NCI-H446 treated with DMSO at 0.1 percent for 48 hours (cell line): ENCODE measurements at places on chromosomes 7 and 10.
A peak's percentile ranks its signal among the peaks of the same experiment; 100 is the strongest.

- no peak for DNase-seq
These were observed 378 bp downstream of the PIK3AP1 start for GRCh38 chr10:96719850-96720421.

DNA sequence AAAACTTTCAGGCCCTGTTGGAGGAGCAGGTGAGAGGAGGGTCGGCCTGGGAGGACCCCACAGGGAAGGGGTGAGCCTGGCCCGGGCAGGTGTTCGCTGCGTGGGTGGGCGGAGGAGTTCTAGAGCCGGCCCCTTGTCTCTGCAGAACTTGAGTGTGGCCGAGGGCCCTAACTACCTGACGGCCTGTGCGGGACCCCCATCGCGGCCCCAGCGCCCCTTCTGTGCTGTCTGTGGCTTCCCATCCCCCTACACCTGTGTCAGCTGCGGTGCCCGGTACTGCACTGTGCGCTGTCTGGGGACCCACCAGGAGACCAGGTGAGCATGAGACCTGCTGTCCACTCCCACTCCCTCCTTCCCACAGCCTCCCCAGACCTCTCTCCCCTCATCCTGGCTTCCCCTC, 5.6 kb downstream of the ZNHIT1 start:
- no peak for DNase-seq

- no peak for DNase-seq
These were observed 2.3 kb downstream of the HDAC9 start for GRCh38 chr7:18497800-18498199.

- DNase-seq, result peak; percentile 7
These were observed 292.4 kb downstream of the USP6NL start for GRCh38 chr10:11318826-11319598.

- DNase-seq, result no peak
These were observed 15.4 kb downstream of the BBIP1 start for GRCh38 chr10:110903280-110904278.

GRCh38 chr7:101169838-101170551, 4.6 kb upstream of the VGF start:
- no peak for DNase-seq

- no peak for DNase-seq
These were observed 574.2 kb downstream of the CCSER2 start for GRCh38 chr10:84902553-84902952.

GRCh38 chr10:84551437-84552120, 223.2 kb downstream of the CCSER2 start:
- DNase-seq, result no peak

GRCh38 chr7:1466524-1467271, 7.4 kb upstream of the MICALL2 start:
- DNase-seq, result no peak

GRCh38 chr10:130203626-130204025, 67.4 kb downstream of the GLRX3 start:
- DNase-seq, result no peak

- no peak for DNase-seq
These were observed 113.4 kb downstream of the HIPK2 start for GRCh38 chr7:139664434-139664833.

- no peak for DNase-seq
These were observed 72.2 kb downstream of the ZNF783 start for GRCh38 chr7:149334219-149334618.

DNA sequence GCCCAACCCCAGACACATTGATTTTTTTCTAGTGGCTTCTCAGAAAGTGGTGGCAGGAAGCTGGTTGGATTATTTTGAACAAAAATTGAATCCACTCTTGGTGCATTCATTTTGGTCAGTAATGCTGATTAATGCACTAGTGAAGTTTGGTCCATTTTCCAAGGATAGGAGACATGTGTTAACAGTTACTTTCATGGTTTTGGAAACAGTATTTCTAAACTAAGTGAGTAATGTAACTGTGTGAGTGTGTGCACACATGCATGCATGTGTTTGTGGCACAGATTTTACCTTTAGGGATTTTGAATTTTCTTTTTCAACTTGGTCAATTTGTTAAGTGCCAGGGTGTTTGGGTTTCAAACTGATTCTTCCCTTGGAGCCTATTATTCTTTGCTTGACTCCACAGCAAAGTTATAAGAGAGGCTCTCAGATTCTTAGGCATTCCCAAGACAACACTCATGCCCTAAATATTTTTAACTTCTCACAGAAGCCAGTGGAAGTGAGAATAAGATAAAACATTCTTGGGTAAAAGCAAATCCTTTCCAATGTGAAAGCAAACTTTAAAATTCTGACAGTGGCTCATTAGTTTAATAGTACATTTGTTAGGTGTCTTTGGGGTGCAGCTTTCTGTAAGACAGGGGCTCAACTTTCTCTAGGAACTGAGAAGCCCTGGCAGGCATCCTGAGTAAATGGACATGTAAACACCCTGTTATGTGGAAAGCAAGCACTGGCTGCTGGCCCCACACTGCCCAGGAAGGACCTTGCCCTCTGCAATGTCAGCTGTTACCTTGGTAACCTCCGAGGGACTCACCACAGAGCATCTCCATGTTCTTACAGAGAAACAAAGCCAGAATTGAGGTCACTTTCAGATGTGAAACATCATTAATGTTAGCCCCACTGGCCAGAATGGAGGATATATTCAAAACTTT, 68.4 kb downstream of the ASAH2B start:
- DNase-seq, result no peak

- DNase-seq, result no peak
These were observed 91.3 kb upstream of the ABI1 start for GRCh38 chr10:26952094-26952493.

DNA sequence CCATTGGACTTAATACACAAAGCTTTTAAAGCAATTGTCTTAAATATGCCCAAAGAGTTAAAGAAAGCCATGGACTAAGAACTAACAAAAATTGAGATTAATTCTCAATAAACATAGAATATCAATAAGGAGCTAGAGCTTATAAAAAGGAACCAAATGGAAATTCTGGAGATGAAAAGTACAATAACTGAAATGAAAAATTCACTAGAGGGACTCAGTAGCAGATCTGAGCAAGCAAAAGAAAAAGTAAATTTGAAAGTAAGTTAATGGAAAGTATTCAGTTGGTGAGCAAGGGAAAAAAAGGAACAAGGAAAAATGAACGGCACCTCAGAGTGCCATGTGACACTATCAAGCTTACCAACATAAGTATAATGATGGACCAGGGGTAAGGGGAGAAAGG, 209.8 kb downstream of the FZD1 start:
- no peak for DNase-seq

DNA sequence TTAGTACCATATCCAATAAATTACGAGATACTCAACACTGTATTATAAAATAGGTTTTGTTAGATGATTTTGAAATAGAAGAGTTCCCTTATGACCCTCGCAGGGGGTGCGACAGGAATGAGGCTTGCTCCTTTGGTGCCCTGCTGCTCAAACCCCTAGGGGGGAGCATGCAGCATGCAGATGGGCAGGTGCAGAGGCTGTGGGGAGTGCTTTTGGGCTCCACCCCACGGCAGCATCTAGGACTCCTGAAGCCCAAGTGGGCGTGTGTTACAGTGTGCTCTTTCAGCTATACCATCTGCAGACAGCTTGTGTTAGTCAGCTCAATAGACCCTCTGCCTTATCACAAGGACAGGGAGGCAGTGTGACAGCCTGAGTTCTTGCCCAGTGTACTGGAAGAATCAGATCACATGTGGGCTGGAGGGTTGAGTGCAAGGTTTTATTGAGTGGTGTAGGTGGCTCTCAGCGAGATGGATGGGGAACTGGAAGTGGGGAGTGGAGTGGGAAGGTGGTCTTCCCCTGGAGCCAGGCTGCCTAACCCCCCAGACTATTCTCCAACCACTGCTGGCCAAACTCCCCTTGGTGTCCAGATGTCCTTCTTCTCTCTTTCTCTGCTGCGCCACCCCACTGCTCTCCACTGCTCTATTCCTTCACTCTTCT, 3.1 kb upstream of the MRC1 start:
- no peak for DNase-seq

- DNase-seq, result no peak
These were observed 63.3 kb upstream of the PDGFA start for GRCh38 chr7:582931-583330.

GRCh38 chr7:98120559-98120958, 13.9 kb downstream of the LMTK2 start:
- no peak for DNase-seq

DNA sequence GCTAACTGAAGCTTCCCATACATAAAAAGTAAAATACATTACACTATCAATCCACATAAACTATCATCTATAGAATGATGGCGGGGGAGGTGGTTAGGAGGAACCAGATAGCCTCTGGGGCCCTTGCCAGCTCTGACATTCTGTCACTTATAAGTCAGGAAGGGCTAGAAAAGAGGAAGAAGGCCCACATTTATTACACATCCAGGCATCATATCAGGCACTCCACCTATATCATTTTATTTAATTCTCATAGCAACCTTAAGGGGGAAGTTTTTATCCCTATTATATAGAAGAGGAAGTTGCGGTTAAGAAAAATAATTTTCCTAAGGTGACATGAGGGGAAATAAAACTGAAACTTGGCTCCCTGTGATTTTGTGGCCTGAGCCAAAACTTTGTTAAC, 29.9 kb downstream of the HEPACAM2 start:
- DNase-seq, result no peak

GRCh38 chr10:125156739-125157480, 3.5 kb downstream of the CTBP2 start:
- no peak for DNase-seq

GRCh38 chr7:66399566-66399965, 194.4 kb downstream of the TPST1 start:
- DNase-seq, result no peak

DNA sequence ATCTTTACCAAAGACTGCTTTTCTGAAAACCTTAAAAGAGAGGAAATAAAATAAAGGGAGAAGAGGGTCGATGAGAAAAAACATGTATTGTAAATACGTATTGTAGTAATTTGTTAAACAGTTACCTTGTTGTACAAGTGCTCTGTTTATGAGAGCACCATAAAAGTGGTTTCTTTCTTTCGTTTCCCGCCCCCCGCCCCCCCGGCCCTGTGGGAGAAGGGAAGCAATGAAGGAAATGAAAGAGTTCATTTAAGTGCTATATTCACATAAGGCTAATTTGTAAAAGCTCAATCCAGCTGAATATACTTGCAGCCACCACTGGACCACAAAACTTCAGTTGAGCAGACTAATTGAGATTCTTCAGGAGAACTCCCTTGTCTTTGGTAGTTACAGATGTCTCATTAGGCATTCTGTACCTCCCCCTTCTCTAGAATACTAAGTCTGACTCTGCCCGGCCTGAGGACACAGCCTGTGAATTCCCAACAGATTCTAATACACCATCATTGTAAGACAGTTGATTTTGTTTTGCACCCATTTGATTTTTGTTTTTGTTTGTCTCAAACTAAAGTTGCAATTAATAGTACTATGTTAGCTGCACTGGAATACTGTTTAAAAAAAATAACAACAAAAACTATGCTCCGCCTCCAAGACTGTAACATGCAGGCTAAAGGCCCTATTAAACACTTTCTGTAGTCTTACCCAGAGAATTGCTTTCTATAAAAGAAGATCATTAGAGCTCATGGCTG, 124.9 kb downstream of the ARHGAP12 start:
- DNase-seq, result no peak

DNA sequence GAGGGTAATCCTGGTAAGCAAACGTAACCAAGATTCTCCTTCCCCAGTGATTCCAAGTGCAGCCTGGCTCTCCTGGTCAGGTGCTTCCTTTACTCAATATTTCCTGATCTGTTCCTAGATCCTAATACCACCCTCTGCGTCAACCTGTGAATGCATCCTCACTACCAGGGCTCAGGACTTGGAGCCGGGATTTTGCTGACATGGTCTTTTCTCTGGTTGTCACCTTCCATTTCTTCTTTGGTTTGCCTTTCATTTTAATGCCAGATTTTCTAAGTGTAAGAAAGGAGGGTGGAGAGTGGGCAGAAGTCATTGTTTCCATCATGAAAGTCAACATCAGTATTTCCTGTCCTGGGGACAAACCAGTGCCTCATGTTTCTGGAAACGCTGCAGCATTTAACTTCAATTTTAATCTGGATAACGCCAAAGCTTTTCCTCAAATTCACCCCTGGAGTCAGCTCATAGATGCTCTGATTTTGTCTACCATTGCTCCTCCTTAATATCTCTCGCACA, 210.4 kb upstream of the ZNF32 start:
- no peak for DNase-seq
